ENCODE measurements at places on chromosomes 5 and 9.

- DNase-seq: no peak
Measured at GRCh38 chr5:95969651-95970358, 8.2 kb upstream of the ELL2 start.

GRCh38 chr5:59763541-59763940 is 130.0 kb downstream of the PDE4D start:
- DNase-seq: no peak

- DNase-seq: no peak
Measured at GRCh38 chr5:149082271-149082670, 19.4 kb upstream of the SH3TC2 start.

DNA sequence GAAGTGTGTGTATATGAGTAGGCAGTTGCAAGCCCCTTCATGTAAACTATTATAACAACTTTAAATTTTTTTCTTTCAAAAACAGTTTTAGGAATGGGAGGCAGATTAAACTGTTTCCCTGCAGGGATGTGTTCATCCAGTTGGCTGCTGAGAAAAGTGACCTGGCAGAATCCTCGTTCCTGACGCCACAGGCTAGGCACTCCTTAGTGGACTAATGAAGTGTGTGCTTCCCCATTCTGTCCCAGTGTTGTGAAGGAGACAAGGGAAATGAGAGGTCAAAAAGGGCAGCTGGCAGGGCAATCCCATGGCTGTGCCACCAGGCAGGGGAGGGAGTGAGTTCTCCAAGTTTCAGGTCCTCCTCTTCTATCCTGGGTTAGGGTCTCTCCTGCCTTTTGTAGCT is 59.8 kb downstream of the FOXD1 start:
- DNase-seq: no peak

GRCh38 chr9:136745389-136746154 is 2.8 kb downstream of the LCN6 start:
- DNase-seq: no peak

GRCh38 chr9:19464061-19464763 is 55.4 kb downstream of the ACER2 start:
- DNase-seq: no peak

GRCh38 chr9:21682381-21682780 is 120.1 kb upstream of the MTAP start:
- no peak for DNase-seq

DNA sequence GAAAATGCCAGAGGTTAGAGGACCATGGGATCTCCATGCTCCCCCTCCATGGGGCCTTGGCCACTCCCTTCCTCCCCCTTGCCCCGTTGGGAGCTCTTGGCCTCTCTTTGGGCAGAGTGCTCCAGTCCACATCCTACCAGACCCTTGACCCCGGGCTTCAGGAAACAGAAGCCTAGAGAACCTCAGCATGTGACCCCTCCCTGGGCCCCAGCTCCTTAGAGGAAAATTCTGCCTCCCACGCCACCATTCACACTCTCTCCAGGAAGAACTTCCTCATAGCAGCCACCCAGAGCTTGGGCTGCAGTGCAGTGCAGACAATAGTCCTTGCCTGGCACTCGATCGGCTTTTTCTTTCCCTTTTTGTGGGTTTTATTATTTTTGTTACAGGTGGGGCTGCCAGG is 6.0 kb downstream of the LHX6 start:
- DNase-seq: no peak

GRCh38 chr9:5191985-5192384 is 6.5 kb upstream of the INSL6 start:
- no peak for DNase-seq

DNA sequence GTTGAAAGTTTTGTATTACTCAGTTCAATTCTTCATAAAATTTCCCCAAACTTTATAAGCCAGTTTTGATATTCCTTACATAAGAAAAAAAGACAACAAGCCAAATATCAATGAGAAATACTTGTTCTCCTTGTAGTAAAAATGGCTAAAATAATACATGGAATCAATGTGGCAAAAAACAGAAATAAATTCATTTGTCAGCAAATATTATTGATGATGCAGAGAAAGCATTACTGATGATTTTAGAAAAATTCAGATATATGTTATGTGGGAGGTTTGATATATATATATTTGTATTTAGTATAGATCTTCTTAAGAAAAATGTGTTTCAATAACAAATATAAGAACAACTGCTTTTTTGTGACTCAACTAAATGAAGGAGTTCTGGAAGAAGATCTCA is 127.0 kb upstream of the PUM3 start:
- no peak for DNase-seq

GRCh38 chr5:137336161-137336560 is 163.0 kb downstream of the SPOCK1 start:
- no peak for DNase-seq

DNA sequence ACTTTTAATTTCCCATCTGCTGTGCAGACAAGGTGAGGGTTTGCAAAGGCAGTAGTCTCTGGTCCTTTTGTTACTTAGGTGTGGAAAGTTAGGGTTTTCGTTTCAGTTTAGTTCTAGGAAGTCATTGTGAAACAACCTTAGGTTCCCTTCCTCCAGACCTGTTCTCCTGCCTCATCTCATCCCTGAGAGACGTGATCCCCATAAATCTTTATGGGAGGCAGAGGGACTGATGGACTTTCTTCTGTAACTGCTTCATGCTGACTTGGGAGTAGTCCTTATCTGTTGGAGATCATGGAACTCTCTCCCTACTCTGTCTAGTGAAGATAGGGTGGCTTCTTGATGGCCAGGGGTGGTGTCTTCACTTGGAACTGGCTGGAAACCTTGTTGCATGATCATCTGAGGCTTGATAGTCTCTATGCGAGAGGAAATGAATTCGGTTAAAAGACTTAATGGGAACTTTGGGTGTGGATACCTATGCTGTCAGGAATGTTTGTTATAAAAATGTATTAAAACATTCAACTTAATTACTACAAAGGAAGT is 7.2 kb upstream of the GM2A start:
- DNase-seq: no peak

GRCh38 chr9:135416664-135417290 is 62.8 kb upstream of the PPP1R26 start:
- DNase-seq: no peak

GRCh38 chr5:160699301-160699700 is 152.7 kb downstream of the ATP10B start:
- DNase-seq: no peak

DNA sequence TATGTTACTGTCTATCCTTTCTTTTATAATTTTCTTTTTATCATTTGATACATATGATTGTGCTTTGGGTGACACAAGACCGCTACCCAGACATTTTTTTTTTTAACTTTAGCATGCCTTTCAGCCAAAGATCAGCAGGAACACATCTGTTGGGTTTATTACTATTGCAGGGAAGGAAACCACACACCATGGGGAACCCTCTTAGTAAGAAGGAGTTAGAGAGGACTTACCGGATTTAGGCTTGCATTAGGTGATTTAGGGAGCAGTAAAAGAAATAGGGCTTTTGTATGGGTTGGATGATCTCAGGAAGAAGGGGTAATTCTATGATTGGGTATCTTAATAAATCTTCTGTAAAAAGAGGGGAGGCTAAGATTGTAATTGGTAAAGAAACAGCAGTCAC is 138.2 kb downstream of the SNX18 start:
- DNase-seq: no peak

DNA sequence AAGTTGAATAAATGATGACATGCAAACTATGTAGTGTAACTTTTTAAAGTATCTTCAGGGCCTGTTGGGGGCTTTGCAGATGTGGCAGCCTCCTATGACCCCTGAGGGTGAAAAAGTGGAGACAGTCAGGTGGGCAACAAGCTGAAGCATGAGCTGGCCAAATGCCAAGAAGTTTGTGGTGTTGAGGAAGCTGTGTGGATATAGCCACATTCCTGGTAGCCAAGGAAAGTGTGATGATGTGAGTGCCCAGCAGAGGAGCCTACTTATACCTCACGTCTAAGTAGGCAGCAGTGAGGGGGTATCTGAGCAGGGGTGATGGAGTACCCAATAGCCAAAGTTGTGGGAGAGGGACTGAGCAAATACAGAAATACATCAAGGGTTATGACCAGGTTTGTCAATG is 621.2 kb upstream of the CDH6 start:
- DNase-seq: no peak

- no peak for DNase-seq
Measured at GRCh38 chr5:146208916-146209522, 5.6 kb downstream of the RBM27 start.
